ENCODE measurements at places on chromosomes 3 and 15.

GRCh38 chr3:66229931-66230330 lies 9.1 kb downstream of the SLC25A26 start:
- no peak for DNase-seq

DNA sequence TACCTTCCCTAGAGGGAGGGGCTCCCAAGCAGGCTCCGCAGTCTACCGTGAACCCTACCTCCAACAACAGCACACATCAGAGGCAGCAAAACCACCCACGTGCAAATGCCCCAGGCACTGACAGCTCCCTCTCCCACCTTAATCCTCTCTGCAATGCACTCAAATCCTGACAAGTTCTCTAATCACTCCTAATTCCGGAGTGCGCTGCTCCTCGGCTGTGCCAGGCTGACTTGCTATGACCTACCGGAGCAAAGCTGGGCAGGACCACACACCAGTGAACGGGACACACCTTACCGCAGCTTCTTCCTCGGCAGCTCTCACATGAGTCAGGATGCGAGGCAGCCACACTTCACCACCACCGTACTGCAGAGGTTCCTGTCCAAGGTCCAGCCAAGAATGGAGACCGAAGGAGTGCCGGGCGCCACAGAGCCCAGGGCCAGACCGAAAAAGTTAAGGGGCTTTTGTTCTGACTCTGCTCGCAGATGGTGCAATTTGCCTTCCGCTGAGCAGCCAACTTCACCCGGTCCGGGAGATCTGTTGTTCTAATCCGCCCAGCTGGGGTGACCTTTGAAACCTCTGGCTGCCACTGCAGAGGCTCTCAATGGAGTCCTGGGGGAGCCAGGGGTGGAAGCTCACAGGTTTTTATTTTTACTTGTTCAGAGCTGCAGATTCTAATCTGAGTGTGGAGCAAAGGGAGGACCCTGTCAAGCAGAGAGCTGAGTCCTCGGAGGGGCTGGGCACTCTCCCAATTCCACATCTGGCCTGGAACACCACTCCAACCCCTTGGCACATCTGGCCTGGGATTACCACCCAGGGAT lies 84.4 kb downstream of the MYLK start:
- peak; percentile 86 for DNase-seq

DNA sequence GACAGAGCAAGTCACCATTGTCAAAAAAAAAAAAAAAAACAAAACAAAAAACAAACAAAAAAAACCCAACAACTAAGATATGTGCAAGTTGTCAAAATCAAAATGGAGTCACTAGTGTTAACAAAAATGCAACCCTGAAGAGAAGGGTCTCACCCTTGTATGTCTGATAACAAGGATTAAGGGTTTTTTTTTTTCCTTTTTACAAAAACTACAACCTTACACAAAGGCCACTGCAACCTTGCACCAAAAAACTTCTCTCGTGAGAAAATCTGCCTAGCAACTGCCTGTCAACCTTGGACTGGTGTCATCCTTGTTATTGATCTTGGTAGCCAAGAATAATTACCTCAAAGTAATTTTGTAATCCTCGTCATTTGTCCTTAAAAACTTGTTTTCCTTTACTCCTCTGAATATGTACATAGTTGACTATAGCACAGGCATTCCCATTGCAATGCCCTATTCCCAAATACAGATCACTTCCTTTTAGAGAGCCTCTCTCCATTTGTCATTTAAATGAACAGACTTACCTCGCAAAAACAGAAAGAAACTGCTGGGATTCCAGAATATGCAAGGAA lies 24.0 kb downstream of the TFRC start:
- no peak for DNase-seq

GRCh38 chr15:51198701-51199232 lies 104.1 kb upstream of the TNFAIP8L3 start:
- no peak for DNase-seq

All from NCI-H82 (cell line).